ENCODE measurements at places on chromosomes 3 and 15.

DNA sequence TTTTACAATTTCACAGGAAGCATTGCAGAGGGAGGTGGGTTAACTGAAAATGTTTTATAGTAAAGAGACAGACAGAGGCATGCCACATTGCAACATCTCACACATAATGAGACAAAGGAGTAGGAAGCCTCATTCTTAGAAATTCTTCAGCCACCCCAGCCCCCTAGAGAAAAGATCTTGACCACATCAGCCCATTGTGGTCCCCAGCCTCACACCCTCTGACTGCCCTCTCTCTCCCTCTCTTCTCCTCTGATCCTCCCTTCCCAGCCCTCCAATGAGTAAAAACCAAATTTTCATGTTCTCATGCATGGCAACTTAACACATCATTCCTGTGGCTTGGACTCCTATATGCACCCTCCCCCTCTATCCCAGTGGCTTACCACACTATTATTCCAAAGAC lies 174.1 kb downstream of the UACA start:
- DNase-seq: no peak

- no peak for DNase-seq
Observed at GRCh38 chr15:90309020-90309419, 43.1 kb upstream of the ZNF774 start.

GRCh38 chr3:67349551-67350174 lies 304.7 kb downstream of the SUCLG2 start:
- no peak for DNase-seq

DNA sequence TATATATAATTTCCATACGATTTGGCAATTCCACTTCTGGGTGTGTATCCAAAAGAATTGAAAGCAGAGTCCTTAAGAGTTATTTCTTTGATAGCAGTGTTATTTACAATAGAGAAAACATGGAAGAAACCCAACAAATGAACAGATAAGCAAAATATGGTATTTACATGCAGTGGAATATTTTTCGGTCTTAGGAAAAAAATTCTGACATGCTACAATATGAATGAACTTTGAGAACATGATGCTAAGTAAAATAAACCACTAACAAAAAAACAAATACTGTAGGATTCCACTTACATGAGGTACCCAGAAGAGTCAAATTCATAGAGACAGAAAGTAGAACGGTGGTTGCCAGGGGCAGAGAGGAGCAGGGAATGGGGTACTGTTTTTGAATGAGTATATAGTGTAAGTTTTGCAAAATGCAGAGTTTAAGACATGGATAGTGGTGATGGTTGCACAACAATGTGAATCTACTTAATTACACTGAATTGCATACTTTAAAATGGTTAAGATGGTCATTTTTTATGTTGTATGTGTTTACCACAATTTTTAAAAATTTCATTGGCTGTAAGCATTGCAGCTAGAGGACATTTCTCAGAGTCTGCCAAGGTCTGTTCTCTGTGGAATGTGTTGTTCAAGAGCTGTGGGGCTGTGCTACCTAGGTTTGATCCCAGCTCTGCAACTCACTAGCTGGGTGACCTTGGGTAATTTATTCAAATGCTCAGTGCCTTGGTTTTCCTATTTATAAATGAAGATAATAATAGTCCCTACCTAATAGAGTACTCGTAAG lies 122.1 kb downstream of the MEX3B start:
- DNase-seq: no peak

- DNase-seq: no peak
Observed at GRCh38 chr15:63256433-63257274, 20.8 kb upstream of the APH1B start.

DNA sequence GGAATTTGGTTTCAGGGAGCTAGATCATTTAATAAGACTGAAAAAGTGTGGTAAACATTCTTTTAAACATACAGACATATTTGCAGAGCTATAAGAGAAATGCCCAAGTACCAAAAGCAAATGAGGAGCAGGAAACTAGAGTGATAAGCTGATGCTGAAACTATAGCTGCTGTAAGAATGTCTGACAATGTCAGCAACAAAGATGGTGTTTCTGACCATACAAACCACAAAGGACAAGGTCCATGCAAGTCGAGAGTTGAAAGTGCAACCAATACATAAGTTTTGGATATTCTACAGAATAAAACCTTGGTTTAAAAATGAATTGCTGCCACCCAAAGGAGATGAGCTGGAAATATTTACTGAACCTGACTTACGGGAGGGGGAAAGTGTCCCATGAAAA lies 610.2 kb downstream of the TBL1XR1 start:
- DNase-seq: no peak

DNA sequence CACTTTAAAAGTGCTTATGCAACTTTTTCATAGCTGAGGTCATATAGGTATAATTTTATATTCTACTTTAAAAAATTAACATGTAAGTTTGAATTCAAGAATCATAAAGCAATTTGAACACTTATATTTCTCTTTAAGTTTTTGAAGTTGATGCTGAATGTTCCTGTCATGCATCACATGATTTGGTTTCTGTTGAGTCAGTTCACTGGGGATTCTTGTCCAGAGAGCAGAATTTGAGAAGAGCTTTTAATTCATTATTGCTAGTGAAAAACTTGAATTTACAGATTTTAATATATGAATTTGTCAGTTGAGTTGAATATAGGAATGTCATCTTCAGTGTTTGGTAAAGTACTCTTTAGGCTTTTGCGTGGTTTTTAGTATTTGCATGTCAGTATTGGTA lies 7.9 kb downstream of the SLC25A26 start:
- DNase-seq: no peak

DNA sequence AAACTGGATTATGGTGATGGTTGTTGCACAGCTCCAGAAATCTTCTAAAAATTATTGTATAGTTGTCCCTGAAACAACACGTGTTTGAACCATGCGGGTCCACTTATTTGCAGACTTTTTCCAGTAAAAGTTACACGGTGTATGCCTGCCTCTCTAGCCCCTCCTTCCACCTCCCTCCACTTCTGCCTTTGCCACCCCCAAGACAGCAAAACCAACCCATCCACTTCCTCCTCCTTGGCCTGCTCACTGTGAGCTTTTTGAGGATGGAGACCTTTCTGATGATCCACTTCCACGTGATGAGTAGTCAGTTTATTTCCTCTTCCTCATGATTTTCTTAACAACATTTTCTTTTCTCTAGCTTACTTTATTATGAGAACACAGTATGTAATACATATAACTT lies 5.4 kb downstream of the CYFIP1 start:
- DNase-seq: peak; percentile 83

- DNase-seq: no peak
Observed at GRCh38 chr3:45894015-45894414, 7.7 kb downstream of the CCR9 start.

DNA sequence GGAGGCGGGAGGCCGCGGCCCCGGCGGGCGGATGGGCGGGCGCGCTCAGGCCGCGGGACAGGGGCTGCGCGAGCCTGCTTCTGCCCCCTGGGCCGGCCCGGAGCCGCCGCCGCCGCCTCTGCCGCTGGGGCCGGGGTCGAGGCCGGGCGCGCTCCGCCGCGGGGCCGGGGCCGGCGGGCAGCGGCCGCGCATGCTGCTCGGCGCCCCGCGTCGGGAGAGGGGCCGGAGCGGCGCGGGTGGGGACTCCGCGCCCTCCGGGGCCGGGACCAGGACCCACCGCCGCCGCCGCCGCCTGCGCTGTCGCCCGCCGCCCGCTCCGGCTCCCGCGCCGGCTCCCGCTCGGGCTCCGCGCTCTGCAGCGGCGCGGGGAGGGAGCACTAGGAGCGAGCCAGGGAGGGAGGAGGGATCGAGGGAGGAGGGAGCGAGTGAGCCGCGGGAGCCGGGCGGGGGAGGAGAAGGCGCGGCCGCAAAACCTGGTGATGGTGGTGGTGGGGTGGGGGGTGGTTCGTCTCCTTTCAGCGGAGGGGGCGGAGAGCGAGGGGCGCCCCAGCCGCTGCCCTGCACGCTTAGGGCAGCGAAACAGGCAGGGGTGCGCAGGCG lies at the start of gene LINGO1:
Gene LINGO1, minus strand, starts transcription at position 379 of the 600 bp plus-strand sequence. CDS start 597 bp downstream, outside the sequence.
- peak; percentile 8 for DNase-seq

DNA sequence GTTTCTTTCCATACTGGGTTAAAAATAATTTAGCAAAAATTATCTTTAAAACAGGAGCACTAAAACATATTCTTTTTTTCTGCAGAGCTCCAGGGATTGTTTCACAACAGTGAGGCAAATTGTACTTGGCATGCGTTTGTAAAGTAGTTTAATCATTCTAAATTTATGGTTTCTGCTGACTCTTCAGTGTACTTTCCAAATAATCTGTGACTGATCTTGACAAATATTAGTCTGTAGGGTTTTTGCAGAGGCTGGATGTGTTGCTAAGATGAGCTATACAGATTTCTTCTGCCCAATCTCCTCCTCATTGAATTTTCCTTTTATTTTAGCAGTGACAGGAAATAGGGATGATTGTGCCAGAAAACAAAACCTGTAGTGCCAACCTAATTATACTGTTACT lies 328.0 kb upstream of the MANF start:
- DNase-seq: no peak

- DNase-seq: peak; percentile 39
Observed at GRCh38 chr15:92077353-92078085, 224.0 kb downstream of the SLCO3A1 start.

- DNase-seq: no peak
Observed at GRCh38 chr3:184986366-184986889, 166.4 kb downstream of the C3orf70 start.

DNA sequence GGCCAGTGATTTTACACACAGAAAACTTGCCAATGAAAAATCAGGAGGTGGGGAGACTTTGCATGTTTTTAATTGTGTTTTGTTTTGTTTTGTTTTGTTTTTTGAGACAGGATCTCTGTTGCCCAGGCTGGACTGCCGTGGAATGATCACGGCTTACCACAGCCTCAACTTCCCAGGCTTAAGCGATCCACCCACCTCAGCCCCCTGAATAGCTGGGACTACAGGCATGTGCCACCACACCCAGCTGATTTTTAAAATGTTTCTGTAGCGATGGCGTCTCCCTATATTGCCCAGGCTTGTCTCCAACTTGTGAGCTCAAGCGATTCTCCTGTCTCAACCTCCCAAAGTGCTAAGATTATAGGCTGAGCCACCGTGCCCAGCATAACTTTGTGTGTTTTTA lies 46.0 kb downstream of the MEIS2 start:
- DNase-seq: no peak

DNA sequence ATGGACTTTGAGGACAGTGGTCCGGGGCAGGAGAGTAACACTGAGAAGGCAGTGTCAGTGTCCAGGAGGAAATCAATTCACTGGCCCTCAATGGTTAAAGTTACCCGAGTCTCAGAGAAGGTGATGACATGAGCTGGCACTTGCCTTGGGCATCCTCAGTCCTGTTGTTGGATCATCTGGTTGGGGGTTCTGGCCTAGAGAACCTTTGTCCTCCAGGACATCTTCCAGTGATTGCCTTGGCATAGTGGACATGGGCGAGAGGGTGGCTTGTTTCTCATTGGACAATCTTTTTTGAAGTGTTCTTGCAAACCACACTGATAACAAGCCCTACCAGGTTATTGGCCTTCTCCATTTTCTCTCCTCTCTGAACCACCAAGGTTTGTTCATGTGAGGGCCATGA lies 83.4 kb upstream of the TERB2 start:
- no peak for DNase-seq

- DNase-seq: no peak
Observed at GRCh38 chr3:149388001-149388440, 10.6 kb upstream of the TM4SF1 start.

GRCh38 chr3:183491923-183492848 lies 63.3 kb downstream of the KLHL6 start:
- no peak for DNase-seq

- no peak for DNase-seq
Observed at GRCh38 chr15:33101036-33101435, 93.5 kb downstream of the FMN1 start.

- DNase-seq: peak; percentile 83
Observed at GRCh38 chr3:133986311-133986710, 43.4 kb downstream of the SLCO2A1 start.

DNA sequence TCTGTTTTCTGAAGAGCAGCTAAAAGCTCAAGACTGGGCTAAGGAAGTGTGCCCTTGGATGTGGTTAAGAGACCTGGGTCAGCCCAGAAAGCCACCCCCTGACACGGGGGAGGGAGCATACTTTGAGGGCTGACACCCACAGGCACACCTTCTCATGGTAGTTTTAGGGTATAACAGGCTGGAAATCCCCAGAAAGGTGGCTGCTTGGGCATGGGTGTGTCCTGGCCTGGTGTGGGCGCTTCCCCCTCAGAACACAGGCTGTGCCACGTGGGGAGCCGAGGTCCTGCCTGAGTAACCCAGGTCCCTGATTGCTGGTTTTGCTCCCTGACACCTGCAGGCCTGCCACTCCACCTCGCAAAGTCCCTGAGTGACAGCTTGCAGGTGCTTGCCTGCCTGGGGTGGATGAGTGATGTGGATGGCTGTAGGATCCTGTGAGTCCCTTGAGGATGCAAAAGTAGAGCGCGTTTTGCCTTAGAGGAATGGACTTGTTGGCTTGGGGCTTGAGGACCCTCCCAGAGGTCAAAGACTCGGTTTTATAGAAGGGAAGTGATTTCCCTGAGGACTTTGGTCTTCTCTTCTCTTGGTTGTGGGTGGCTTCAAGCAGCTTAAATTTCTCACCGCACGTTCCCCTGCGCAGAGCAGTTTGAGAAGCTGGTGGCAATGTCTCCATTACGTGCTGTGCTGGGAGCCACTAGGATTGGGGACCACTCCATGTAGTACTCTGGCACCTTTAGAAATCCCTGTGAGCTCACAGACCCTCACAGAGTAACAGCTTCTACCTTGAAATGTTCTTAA lies 94.4 kb downstream of the DNASE1L3 start:
- no peak for DNase-seq

GRCh38 chr3:35500641-35501350 lies 138.5 kb upstream of the ARPP21 start:
- DNase-seq: no peak

GRCh38 chr3:122063908-122064307 lies 8.7 kb downstream of the CD86 start:
- peak; percentile 41 for DNase-seq

- no peak for DNase-seq
Observed at GRCh38 chr3:184470551-184470950, 90.7 kb downstream of the CHRD start.

- DNase-seq: no peak
Observed at GRCh38 chr15:66071921-66072295, 181.6 kb downstream of the MEGF11 start.

DNA sequence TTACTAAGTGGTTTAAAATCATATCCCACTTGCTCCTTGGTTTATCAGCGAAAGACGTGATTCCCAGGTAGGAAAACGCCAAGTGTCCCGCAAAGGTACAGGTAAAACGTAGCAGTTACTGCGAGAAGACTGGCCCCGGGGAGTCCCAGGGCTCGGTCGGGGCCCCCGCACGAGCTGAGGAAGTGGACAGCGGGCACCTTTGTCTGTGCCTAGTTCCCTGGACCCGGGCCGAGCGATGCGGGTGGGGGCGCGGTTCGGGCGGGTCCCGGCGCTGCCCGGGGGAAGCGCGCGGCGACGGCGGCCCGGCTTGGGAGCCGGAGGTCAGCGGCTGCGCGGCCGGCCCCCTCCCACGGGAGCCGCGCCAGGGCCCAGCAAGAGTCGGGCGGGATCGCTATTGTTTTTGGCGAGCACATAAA lies 864 bp upstream of the NEO1 start:
- DNase-seq: no peak

DNA sequence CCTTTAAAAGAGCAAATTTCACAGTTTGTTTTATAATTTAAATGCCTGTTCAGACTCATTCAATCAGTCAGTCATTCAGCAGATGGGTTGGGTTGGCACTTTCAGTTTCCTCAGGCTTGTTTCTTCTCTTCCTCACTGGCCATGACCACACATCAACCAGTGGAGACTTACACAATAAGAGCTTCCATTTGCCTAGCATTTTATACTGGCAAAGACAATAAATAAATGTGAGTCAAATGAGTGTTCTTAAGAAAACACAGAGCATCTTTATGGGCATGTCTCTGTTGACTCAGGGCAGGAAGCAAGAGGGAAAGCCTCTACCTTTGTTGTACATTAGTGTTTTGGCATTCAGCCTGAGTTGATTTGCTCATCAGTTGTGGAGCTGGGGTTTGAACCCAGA lies 122.6 kb downstream of the EPHB1 start:
- no peak for DNase-seq
